ENCODE measurements at places on chromosomes 12 and 14.
A peak's percentile ranks its signal among the peaks of the same experiment; 100 is the strongest.

- no peak for DNase-seq
Observed at GRCh38 chr14:75123991-75124390, 2.9 kb downstream of the NEK9 start.

- no peak for DNase-seq
Observed at GRCh38 chr12:24707334-24707733, 241.6 kb downstream of the BCAT1 start.

- no peak for DNase-seq
Observed at GRCh38 chr12:62760779-62761178, 174.2 kb downstream of the PPM1H start.

GRCh38 chr12:81874586-81874985 lies 115.4 kb upstream of the PPFIA2 start:
- no peak for DNase-seq

DNA sequence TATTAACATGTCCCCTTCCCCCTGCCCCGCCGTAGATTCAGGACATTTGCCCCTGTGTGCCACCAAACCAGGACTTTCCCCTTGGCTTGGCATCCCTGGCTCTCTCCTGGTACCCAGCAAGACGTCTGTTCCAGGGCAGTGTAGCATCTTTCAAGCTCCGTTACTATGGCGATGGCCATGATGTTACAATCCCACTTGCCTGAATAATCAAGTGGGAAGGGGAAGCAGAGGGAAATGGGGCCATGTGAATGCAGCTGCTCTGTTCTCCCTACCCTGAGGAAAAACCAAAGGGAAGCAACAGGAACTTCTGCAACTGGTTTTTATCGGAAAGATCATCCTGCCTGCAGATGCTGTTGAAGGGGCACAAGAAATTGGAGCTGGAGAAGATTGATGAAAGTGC lies 28.9 kb downstream of the HRK start:
- no peak for DNase-seq

- DNase-seq = no peak
Observed at GRCh38 chr14:30994681-30995620, 30.5 kb upstream of the AP4S1 start.

- DNase-seq = peak; percentile 5
Observed at GRCh38 chr12:68042212-68042699, 53.0 kb downstream of the IFNG-AS1 start.

DNA sequence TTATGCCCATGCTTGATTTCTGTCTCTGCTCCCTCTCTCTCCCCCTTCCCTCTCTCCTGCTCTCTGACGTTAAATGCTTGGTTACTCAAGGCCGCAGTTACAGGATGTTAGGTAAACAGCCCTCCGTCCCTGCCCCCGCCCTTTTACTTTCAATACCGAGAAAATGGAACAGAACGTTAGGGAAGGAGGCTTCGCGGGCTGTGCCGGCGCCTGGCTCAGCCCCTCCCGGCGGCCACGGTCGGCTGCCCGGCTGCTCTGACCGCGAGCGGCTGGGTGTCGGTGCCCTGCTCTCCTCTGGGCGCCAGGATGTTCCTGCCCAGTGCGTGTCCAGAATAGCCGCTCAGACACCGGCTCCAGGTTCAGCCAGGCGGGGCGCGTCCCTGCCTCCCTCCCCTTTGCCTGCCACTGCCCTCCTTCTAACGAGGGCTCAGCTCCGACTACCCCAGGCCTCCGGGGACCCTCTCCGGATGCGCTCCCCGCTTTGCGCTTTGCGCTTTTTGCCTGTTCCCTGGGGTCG lies 166.1 kb downstream of the ADCK1 start:
- no peak for DNase-seq

GRCh38 chr14:88630565-88630964 lies 67.7 kb downstream of the ZC3H14 start:
- DNase-seq = no peak

DNA sequence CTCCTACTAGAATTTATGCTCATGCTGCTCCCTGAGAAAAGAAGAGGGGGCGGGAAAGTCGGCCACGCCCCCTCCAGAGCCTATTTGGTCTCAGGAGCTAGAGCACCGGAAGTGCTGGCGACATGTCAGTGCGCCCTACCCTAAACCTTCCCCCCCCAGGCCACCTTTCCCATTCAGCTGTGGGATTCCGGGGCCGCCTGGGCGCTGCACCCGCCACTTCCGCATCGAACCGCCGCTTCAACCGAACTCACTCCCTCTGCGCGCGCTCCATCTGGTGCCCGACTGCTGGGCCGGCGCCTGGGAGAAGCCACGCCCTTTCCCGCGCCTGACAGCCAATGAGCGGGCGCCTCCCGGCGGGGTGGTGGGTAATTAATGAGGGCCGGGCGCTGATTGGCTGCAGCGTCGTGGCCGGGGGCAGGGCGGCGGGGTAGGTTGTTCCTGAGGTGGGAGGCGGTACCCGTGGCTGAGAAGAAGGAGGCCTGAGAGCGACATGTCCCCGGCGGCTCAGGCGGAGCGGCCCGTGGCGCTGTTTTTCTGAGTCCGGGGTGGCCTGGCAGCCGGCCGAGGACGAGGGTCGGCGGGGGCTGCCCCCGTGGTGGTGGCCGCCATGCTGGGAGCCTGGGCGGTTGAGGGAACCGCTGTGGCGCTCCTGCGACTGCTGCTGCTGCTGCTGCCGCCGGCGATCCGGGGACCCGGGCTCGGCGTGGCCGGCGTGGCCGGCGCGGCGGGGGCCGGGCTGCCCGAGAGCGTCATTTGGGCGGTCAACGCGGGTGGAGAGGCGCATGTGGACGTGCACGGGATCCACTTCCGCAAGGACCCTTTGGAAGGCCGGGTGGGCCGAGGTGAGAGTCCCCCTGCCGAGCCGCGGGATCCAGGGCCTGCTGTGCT lies at the start of gene MLEC:
TSS of gene MLEC (plus strand) at position 460 of the 888 bp plus-strand sequence. CDS start at position 608, 148 bp downstream.
- peak; percentile 98 for DNase-seq

GRCh38 chr12:27970401-27971120 lies 2.0 kb downstream of the PTHLH start:
- DNase-seq = no peak

GRCh38 chr12:43973385-43973784 lies 137.5 kb downstream of the TMEM117 start:
- no peak for DNase-seq

DNA sequence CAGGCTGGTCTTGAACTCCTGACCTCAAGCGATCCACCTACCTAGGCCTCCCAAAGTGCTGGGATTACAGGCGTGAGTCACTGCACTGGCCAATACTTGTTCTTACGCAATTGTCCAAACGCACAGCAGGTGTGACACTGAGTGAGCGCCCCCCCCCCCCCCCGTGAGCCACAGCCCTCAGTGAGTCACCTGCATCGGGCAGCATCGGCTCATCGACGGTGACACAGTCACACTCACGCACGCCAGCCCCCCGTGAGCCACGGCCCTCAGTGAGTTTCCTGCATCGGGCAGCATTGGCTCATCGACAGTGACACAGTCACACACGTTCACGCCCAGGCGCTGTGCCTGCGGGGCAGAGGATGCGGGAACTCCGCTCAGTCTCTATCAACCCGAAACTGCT lies 42.5 kb downstream of the GALNT9 start:
- DNase-seq = peak; percentile 1

GRCh38 chr12:108668063-108668462 lies 34.4 kb upstream of the SELPLG start:
- DNase-seq = no peak

DNA sequence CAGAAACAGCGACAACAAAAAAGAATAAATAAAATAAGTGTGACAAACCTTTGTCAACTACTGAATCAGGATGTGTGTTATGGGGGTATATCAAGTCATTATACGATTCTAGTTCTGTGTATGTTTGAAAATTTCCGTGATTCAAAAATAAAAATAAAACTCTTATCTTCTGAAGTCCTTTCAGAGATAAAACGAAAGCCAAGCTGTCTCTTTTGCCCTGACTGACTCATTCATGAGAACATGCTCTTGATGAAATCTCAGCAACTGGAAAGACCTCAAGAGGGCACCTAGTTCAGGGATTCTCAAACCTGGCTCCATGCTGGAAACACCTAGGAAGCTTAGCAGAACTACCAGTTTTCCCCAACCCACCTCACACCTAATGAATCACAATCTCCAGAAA lies 9.2 kb downstream of the FOXN3 start:
- DNase-seq = no peak

- no peak for DNase-seq
Observed at GRCh38 chr12:69428351-69429073, 41.7 kb upstream of the FRS2 start.

- DNase-seq = no peak
Observed at GRCh38 chr14:64184103-64184729, 110.0 kb downstream of the ESR2 start.
